Fibroblast of mammary gland (primary cell): ENCODE measurements at places on chromosomes 7 and 10.

DNA sequence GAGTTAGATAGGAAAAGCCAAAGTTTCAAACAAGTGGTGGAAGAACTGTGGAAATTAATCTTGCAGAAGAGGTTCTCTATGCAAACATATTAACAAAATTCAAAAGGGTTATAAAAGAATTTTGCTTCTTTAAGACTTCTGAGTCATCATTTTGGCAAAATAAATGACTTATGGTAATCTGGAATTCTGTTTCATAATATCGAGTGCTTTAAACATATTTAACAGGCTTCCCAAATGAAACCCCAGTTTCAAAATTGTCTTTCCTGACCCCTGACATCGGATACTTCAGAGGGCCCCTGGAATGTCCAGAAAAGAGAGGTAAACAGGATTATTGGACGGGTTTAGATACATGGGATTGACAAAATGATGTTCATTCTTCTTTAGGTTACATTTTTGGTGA lies 444.6 kb downstream of the HTR7 start:
- peak; percentile 62 for DNase-seq

DNA sequence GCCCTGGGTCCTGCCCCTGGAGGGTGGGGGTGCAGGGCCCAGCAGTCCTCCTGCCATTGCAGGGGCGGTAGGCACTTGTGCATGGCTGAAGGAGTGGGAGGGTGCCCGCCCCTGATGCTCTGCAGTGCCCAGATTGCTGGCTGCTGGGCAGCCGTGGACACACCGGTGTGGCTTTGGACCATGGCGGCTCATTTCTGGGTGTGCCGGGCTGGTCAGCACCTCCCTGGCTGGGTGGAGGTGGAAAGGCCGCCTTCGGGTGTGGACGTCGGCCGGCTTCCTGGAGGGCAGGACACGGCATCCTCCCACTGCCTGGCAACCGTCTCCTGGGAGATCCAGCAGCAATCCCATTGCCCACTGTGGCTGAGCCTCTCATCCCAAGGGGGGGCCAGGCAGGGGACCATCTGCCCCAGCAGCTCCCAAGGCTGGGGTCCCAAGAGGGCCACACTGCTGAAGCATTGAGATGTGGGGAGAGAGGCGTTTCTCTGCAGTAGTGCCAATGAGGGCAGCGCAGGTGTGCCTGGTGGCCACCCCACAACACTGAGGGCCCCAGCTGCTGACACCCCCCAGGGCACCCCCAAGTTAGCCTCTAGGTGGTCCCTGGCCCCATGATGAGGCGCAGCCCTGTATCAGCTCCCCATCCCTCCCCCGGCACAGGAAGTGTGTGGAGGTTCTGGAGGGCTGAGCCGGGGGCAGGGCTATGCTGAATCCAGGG lies 12.9 kb downstream of the TTYH3 start:
- no peak for DNase-seq

DNA sequence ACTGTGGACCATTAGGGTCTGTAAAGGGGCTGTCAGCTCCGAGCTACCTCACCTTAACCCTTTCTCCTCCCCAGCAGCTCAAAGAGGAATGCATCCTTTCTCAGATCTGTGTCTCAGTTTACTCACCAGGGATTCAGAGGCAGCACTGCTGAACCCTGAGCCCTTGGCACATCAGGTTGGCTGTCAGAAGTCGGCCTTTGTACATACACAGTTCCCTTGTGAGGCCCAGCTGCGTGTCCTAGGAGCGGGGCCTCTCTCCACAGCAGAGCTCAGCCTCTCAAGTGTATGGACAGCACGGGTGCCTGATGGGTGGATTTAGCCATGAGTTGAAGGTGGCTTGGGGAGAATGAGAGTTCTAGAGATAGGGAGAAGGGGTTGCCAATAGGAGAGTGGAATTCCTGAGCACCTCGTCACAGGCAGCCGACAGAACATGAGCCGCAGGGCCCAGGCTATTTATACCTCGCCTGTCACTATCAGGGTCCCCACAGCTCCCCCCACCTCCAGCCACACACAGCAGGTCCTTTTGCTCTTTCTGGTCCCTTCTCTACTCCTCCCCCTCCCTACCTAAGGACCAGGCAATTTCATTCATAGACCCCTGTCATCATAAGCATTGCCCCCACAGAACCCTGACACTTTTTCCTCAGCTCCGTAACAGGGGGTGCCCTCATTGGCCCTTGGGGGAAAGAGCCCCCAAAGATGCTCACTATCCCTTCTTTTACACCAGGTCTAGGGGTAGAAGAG lies 2.1 kb upstream of the FLNC start:
- DNase-seq, result peak; percentile 70

DNA sequence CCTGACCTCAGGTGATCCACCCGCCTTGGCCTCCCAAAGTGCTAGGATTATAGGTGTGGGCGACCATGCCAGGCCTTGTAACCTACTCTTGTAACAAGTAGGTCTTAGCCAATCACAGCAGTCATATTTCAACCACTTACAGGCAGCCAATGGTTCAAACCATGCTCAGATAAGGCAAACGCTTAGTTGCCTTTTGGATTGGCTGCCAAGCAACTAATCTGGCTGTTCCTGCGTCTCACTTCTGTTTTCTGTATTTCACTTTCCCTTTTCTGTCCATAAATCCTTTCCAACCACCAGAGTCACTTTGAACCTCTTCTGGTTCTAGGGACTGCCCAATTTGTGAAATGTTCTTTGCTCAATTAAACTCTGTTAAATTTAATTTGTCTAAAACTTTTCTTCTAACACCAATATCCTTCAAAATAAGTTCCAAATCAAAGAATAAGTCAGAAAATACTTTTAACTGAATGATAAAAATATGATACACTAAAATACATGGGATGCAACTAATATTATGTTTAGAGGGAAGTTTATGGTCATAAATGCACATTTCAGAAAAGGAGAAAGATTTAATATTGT lies 19.1 kb upstream of the PRF1 start:
- no peak for DNase-seq
